GM04504 (cell line): ENCODE measurements at places on chromosomes 12 and 14.

- no peak for DNase-seq
Measured at GRCh38 chr12:25767606-25768005, 190.9 kb upstream of the RASSF8 start.

- DNase-seq: no peak
Measured at GRCh38 chr14:56617084-56617483, 37.5 kb downstream of the TMEM260 start.

DNA sequence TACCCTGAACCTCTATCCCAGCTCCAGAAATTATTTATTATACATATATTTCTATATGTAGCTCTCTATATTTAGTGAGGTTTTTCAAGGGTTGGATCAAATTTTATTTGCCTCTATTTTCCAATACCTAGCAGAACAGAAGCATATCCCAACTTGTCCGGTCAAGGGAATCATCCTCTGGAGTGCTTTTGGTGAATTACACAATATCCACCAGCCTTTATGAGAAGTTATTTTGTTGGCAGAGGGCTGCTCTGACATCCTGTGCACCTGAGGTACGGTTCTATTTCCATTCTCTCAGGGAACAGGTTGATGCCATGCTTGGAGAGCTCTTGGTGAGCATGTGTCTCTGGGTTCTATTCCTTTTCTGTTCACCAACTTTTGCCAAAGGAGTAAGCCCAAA lies 1056.4 kb downstream of the GALC start:
- DNase-seq: no peak

DNA sequence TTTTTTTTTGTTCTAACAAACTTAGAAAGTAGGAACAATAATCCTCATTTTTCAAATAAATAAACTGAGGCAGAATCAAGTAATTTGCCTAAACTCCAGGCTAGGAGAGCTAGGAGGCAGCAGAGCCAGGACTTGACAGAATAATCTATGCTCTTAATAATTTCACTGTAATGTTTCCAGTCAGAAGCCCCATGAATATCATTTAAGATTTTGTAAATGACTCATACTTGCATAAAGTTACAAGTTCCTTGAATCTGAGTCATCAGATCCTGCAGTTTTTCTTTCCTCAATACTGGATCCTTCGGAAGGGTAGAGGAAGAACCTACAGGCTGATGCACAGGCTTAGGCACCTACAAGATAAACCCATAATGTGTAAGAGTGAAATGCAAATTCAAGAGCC lies 29.0 kb downstream of the CAPRIN2 start:
- peak; percentile 27 for DNase-seq

DNA sequence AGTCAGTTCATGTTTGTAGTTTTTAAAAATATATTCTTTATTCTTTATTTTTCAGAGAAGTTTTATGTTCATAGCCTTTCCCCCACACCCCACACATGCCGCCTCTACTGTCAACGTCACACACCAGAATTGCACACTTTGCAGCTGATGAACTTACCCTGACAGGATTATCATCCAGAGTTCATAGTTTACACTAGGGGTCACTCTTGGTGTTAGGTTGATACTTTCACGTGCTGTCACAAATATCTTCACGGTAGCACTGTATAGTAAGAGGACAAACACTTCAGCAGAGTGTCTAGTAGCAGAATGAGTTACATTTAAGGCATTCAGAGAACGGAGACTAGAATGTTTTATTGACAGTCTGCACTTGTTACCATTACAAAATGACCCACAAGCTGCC lies 5.1 kb downstream of the DPPA3 start:
- DNase-seq: peak; percentile 7

GRCh38 chr14:67820428-67820971 lies 921 bp downstream of the RAD51B start:
- DNase-seq: peak; percentile 34

DNA sequence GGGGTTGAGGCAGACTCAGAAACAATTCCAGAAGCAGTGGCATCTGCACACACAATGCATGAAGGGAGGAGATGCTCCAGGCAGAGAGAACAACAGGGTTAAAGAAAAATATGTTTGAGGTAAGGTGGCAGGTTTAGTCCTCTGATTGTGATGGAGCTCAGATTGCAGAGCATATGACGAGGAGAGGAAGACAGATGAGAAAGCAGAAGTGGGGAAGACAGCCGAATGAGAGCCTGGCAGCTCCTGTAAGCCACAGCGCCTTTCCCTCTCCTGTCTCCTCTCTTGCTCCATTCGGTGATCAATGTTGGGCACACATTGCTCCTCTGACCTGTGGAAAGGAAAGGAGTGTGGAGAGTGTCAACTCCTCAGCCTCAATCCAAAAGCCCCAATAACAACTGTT lies 372.2 kb downstream of the GXYLT1 start:
- DNase-seq: no peak

- no peak for DNase-seq
Measured at GRCh38 chr12:103538397-103538796, 42.6 kb upstream of the C12orf42 start.

DNA sequence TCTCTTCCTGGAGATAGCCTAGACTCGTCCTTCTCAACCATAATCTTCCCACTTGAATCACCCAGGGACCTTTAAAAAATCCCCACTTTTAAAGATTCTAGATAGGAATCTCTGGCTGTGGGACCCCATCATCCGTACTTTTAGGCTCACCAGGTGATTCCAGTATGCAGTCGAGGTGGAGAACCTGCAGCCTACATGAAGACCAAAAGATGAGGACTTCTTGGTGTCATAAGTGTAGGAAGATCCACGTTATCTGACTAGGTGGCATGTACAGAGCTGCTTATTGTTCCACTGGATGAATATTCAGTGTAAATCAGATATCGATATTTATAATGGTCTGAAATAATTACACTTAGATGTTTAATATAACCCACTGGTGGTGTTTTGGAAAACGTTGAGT lies 2.6 kb downstream of the PRKCH start:
- DNase-seq: no peak

DNA sequence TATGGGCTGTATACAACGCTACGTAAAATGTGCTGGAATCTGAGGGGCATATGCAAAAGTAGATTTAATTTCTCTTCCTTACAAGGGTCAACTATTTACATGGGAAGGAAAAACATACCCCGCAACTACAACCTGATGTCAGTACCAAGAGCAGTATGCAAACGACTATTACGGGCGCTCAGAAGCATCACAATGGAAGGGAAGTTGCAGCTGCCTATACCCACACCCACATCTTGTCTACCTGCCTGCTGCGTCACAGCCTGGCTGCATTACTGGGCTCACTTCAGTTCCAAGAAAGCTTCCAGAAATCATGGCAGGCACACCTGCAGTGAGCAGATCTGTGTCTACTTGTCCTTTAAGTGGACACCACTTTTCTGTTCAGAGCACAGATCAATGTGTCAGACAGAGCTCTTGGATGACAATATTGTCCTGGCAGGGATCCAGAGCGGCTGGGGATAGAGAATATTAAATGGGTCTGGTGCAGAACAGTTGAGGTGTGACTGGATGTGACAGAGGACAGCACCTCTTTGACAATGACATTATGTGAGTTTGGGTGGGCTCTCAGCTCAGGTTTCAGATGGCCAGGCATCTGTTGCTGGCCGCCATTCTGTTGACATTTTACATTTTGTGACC lies 41.5 kb upstream of the GNG2 start:
- DNase-seq: no peak

GRCh38 chr14:101176535-101177205 lies 273.1 kb upstream of the RTL1 start:
- no peak for DNase-seq

DNA sequence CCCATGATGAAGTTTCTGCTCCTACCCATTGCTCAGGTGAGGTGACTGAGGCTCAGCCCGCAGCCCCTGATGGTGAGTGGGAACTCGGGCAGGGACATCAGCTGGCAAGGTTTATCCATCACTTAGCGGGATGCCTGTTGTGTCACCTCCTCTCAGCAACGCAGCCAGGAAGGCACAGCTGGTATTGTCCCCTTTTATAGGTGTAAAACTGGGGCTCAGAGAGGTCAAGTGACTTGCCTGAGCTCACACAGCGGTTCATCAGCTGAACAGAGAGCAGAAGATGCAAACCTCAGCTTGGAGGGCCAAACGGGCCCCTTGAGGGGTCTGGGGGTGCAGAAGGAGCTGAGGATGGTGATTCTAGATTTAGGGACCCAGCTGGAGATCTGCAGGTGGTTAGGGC lies 143.6 kb downstream of the PHETA1 start:
- no peak for DNase-seq

GRCh38 chr14:54857830-54858269 lies 44.8 kb downstream of the GCH1 start:
- DNase-seq: no peak

- no peak for DNase-seq
Measured at GRCh38 chr14:104502060-104502459, 77.5 kb upstream of the C14orf180 start.

DNA sequence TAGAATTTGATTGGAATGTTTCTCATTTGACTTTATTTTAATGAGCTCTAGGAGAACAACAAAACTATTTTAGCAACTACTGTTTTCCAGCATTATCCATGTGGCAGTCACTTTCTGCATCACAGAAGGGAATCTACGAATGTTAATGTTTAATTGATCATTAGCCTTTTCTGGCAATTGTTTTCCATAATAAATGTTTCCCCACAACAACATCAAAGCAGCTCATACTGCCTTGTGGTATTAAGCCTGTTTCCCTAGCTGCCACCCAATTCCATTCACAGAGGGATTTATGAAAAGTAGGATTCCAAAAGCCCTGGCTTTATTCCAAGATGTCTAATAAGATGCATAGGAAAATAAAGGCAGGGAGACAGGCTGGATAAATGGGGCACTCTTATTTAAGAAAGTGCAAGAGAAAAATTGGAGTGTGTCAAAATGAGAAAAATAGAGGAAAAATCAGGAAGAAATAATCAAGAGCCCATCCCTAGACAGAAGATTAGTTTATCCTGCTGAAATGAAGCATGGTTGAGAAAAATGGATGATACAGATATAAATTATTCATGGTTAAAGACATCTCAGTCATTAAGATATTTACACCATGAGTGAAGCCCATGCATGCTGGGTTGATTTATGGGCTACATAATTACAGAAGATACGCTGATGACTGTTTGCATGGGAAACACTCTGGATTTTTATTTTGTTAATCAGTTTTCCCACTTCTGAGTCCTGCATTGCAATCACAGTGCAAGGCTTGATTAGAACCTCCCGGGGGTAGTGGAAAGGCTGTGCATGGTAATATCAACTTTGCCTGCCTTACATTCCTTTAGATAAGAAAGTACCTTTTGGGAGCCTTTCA lies 180.3 kb downstream of the HELB start:
- DNase-seq: no peak

DNA sequence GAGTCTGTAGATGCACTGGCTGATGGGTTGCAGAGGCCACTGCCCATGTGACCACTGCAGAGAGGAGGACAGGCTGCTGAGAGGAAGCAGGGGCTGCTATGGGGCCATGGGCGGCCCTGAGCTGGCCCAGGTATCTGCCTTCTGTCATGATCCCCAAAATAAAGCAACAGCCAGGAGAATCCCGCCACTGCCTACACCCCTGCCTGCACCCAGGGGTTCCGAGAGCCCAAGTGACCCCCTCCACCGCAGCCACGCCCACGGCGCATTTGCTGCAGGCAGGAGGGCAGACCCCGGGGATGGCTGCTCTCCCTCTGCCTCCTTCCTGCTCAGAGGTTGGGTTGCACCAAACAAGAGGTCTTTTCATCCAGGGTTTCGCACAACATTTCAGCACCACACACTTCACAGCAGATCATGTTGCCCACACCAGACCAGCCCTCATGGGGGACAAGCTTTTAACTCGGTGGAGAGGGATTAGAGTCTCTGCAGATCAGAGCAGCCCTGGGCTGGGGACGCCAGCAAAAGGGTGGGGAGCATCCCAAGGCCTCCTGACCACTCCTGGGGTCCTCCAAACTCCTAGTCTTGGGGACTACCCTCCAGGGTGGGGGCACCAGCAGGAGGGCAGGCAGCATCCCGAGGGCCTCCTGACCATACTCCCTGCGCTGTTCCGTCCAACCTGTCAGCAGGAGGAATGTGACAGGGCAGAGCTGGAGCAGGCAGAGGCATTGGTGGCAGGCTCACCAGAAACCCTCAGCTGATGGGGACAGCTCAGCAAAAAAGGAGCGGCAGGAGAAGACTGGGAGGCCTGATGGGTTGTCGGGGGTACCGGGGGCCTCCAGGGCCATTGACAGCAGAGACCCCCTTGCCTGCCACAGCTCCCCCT lies 14.1 kb downstream of the CCDC85C start:
- no peak for DNase-seq

DNA sequence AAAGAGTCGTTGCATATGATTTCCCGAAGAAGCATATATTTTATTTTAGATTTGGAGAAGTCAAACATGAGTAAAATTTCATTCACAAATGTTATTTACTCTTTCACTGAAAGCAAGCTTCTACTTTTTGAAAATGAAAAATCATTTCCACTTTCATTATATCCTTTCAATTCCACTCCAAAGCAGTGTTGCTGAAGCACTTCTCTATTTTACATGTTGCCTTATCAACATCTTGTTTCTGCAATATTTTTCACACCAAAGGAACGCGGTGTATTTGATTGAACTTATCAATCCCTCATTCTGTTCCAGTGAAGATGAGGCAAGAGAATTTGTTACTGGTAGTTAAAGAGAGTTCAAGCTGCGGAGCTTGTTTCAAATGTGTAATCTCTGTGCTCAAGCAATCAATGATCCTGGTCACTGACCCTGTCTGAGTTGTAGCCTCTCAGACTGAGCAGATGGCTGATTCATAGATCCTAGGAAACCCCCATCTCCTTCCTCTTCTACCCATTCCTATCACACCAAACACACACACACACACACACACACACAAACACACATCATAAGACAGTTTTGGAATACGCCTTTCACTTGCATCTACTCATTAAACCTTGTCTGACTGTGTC lies 236.2 kb upstream of the FLRT2 start:
- DNase-seq: no peak

DNA sequence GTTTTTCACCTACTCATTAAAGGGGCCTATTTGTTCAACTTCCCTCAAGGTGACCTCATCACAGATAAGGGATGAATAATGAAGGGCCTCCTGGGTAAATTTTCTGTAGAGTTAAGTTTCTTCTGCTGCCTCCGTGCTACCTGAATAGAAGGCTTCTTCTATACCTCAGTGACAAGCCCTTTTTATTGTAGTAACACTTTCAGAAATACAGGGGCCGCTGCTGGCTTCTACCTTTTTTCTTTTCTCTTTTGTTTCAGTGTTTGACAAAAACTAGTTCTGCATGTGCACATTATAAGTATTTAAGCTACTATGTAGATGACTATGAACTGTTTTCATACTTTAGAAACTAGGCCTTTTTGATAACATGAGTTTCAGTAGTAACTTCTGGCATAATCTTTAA lies 207.0 kb downstream of the NAV3 start:
- DNase-seq: no peak

- no peak for DNase-seq
Measured at GRCh38 chr14:101061411-101062064, 158.0 kb upstream of the RTL1 start.

DNA sequence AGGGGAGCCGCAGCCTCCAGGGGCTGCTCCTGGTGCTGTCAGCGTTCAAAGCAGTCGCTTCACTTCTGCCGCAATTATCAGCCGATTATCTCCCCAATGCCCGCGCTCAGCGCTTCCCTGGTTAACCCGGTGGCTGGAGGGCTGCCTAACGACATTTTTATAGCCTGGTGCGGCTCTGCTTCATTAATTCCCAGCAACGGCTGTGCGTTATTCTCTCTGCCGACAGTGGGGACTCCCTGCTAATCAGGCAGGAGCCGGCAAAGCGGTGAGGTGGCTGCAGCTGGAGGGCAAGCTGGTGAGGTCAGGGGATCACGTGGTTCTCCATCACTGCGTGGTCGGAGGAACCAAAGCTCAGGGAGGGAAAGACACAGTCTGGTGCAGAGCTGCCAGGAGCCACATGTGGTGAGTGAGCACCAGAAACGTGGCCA lies 62.9 kb downstream of the GLRX5 start:
- no peak for DNase-seq
